Effector memory CD8-positive, alpha-beta T cell (primary cell): ENCODE measurements at places on chromosomes 5 and 9.

DNA sequence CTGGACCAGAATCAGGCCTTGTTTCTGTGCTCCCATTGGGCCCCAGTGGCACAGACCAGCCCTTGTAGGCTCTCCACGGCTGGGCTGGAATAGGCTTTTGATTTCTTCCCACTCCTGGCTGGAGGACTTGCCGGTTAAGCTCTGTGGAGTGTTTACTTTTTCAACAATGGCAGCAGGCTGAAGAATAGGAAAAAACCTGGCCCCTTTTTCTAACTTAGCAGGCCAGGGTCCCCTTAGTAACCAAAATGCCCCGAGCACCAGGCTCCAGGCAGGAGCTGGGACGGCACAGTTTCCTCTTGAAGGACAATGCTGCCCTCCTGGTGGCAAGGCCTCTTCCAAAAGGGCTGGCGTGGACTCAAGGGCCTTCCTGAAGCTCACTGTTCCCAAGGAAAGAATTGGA is 230.3 kb downstream of the CRB2 start:
- no peak for DNase-seq
- H3K36me3 ChIP-seq = peaks cover 11% of the 10 kb centered on the region
- no peak overlapping the region for H3K27ac ChIP-seq

- peaks cover 7% of the 10 kb centered on the region for H3K36me3 ChIP-seq
- no peak for DNase-seq
- H3K27me3 ChIP-seq = no peaks in the 10 kb centered on the region
- H3K27ac ChIP-seq = no peak overlapping the region
- peaks cover 22% of the 10 kb centered on the region for H3K4me1 ChIP-seq
- H3K4me3 ChIP-seq = no peak overlapping the region
These were observed 1.7 kb upstream of the TOR4A start for GRCh38 chr9:137275588-137276472.

DNA sequence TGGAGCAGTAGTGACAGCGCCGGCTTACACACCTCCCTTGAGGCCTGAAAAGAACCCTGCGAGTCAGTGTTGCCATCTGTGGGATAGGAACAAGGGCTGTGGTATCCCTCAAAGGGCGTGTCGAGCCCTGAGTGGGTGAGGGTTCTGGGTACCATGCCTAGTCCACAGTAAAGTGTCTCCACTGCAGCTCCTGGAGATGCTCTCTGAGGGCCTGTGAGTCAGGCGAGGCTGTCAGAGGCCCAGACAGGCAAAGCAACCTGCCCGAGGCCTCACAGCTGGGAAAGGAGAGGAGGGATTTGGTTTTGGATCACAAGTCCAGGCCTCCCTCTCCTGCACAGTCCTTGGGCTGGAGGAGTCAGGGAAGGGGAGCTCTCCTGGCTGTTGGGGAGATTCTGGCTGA is 6.1 kb downstream of the PRRX2 start:
- H3K4me1 ChIP-seq = peaks cover 3% of the 10 kb centered on the region
- H3K4me3 ChIP-seq = no peak overlapping the region
- no peak for DNase-seq
- peak overlapping the region; percentile 32 for H3K27ac ChIP-seq
- peaks cover 58% of the 10 kb centered on the region for H3K27me3 ChIP-seq

GRCh38 chr9:89808756-89809181 is 204.0 kb downstream of the GADD45G start:
- no peak for DNase-seq
- H3K27me3 ChIP-seq = peaks cover 15% of the 10 kb centered on the region
- H3K4me3 ChIP-seq = no peak overlapping the region
- H3K27ac ChIP-seq = no peak overlapping the region

GRCh38 chr5:72785801-72786200 is 30.7 kb upstream of the TNPO1 start:
- no peak for DNase-seq
- H3K36me3 ChIP-seq = no peaks in the 10 kb centered on the region
- H3K27me3 ChIP-seq = peaks cover 12% of the 10 kb centered on the region

DNA sequence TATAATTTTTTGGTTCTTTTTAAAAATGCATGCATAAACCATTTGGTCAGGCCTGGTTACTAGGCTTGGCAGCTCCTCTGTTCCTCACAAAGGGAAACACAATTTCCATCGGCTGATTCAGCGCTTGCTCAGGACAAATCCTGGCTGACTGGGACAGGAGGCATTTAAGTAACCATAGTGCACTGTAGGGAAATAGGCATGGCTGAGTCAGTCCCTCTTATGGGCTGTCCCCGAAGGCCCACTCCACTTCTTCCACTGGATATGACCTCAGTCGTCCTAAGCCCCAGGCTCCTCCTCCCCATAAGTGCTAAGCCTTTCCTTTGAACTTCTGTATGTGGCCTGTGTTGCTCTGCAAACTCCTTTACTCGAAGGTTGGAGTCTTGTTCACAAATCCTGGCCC is 71.2 kb upstream of the GLIS3 start:
- H3K4me3 ChIP-seq = no peak overlapping the region
- no peaks in the 10 kb centered on the region for H3K4me1 ChIP-seq
- no peak for DNase-seq
- no peaks in the 10 kb centered on the region for H3K36me3 ChIP-seq

GRCh38 chr5:151465476-151465875 is 18.1 kb downstream of the SLC36A1 start:
- H3K4me1 ChIP-seq = no peaks in the 10 kb centered on the region
- no peak for DNase-seq
- H3K36me3 ChIP-seq = peaks cover 24% of the 10 kb centered on the region

DNA sequence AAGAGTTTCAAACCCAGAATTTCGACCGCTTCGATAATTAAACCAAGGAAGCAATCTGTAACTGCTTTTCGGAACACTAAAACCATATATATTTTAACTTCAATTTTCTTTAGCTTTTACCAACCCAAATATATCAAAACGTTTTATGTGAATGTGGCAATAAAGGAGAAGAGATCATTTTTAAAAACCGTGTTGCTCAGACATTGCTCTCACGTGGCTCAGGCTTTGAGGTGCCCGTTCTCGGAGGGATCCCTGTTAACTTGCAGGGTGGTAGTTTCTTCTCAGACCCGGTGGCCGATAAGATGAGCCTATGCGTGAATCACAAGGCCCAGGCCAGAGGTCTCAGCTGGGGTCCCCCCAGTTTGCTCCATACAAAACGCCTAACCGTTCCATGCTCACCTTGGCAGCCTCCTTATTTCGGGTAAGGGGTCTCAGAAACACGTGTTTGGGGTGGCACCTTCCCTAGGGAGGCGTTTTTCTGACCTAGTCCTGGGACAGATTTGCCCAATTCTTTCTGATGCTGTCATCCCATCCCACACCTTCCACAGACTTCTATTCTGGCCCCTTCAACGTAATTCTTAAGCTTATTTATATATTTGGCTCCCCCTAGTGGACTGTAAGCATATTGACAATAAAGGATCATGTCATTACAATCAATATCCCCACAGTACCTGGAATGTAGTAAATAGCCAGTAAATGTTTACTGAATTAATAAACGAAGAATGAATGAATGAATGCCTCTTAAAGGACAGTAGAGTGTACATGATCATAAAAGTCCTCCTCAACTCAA is 48.1 kb downstream of the THBS4 start:
- H3K36me3 ChIP-seq = peaks cover 6% of the 10 kb centered on the region
- H3K27me3 ChIP-seq = peaks cover 8% of the 10 kb centered on the region
- H3K4me1 ChIP-seq = peaks cover 3% of the 10 kb centered on the region
- DNase-seq = peak; percentile 25
- H3K4me3 ChIP-seq = peak overlapping the region; percentile 76
- peak overlapping the region; percentile 77 for H3K27ac ChIP-seq

- DNase-seq = no peak
- no peaks in the 10 kb centered on the region for H3K36me3 ChIP-seq
- H3K4me3 ChIP-seq = no peak overlapping the region
These were observed 191.5 kb downstream of the SNX18 start for GRCh38 chr5:54709096-54709495.

GRCh38 chr5:415928-416635 is 26.9 kb upstream of the EXOC3 start:
- no peak overlapping the region for H3K4me3 ChIP-seq
- DNase-seq = no peak
- H3K27ac ChIP-seq = peak overlapping the region; percentile 44

GRCh38 chr5:145854651-145855258 is 18.1 kb downstream of the GRXCR2 start:
- no peak overlapping the region for H3K4me3 ChIP-seq
- no peaks in the 10 kb centered on the region for H3K4me1 ChIP-seq
- no peak overlapping the region for H3K27ac ChIP-seq
- no peaks in the 10 kb centered on the region for H3K36me3 ChIP-seq
- peaks cover 5% of the 10 kb centered on the region for H3K27me3 ChIP-seq

GRCh38 chr5:140258016-140258415 is 44.9 kb downstream of the PFDN1 start:
- no peaks in the 10 kb centered on the region for H3K27me3 ChIP-seq
- peak overlapping the region; percentile 44 for H3K27ac ChIP-seq
- no peak for DNase-seq
- peaks cover 11% of the 10 kb centered on the region for H3K36me3 ChIP-seq

GRCh38 chr9:121510766-121511550 is 11.3 kb upstream of the GGTA1 start:
- H3K36me3 ChIP-seq = no peaks in the 10 kb centered on the region
- H3K4me1 ChIP-seq = no peaks in the 10 kb centered on the region
- H3K4me3 ChIP-seq = no peak overlapping the region

- DNase-seq = peak; percentile 12
- peaks cover 100% of the 10 kb centered on the region for H3K36me3 ChIP-seq
- no peaks in the 10 kb centered on the region for H3K27me3 ChIP-seq
- H3K4me1 ChIP-seq = peaks cover 37% of the 10 kb centered on the region
- peak overlapping the region; percentile 99 for H3K27ac ChIP-seq
These were observed 30.7 kb downstream of the TCF7 start for GRCh38 chr5:134145041-134145757.

GRCh38 chr9:132854832-132855231 is 23.3 kb downstream of the AK8 start:
- H3K27me3 ChIP-seq = peaks cover 42% of the 10 kb centered on the region
- no peak overlapping the region for H3K4me3 ChIP-seq
- peak overlapping the region; percentile 18 for H3K27ac ChIP-seq
- DNase-seq = no peak
- H3K36me3 ChIP-seq = peaks cover 4% of the 10 kb centered on the region
- peaks cover 7% of the 10 kb centered on the region for H3K4me1 ChIP-seq

GRCh38 chr5:78016863-78017529 is 240.9 kb upstream of the TBCA start:
- H3K27ac ChIP-seq = no peak overlapping the region
- no peaks in the 10 kb centered on the region for H3K4me1 ChIP-seq
- H3K4me3 ChIP-seq = no peak overlapping the region
- no peaks in the 10 kb centered on the region for H3K27me3 ChIP-seq
- peaks cover 10% of the 10 kb centered on the region for H3K36me3 ChIP-seq

DNA sequence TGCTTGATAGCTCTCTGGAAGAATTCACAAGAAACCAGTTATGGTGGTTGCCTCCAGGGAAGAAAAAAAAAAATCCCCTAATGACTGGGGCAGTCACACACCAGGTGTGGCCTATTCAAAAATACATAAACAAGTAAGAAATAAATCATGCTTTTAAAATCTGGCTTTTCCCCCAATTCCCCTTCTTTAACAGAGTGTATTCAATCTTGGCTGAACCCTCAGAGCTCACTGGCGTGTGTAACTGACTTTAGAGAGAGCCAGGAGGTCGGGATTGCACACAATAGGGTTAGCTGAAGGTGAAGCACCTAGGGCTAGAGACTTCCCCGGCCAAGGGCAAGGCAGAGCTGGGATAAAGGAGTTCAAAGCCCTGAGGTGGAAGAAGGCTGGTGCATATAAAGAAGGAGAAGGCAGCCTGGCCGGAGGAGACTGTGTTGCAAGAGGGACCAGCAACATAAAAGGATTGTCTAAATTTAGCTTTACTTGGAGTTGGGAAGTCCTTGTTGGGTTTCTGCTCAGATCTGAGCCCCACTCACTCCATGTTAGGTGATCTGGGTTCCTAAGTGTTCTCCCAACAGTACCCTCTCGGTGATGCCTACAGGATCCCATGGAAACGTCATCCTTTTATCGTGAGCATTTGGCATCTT is 19.7 kb downstream of the FNBP1 start:
- H3K27me3 ChIP-seq = no peaks in the 10 kb centered on the region
- H3K4me3 ChIP-seq = peak overlapping the region; percentile 69
- DNase-seq = no peak
- peaks cover 59% of the 10 kb centered on the region for H3K36me3 ChIP-seq
- H3K27ac ChIP-seq = peak overlapping the region; percentile 96

DNA sequence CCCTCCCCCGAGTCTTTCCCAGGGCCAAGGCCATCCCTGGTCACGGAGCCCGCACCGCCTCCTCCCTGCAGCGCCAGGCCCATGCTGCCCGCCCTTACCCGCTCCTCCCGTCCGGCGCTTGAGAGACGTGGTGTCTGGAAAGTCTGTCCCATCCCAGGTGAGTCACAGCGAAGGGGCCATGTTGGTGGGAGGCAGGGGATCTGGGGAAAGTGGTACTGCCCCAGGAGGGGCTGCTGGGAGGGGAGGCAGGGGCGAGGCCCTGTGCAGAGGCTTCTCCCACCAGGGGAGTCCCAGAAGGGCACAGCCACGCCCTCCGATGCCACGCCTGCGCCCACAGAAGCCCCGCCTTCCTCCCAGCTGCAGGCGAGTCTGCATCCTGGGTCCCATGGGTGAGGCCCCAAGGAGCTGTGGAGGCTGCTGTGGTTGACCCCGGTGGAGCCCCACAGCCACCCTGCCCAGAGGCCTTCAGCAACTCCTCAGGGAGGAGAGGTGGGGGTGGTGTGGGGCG is 107.0 kb upstream of the PPP1R26 start:
- H3K4me1 ChIP-seq = no peaks in the 10 kb centered on the region
- no peak overlapping the region for H3K4me3 ChIP-seq
- H3K27me3 ChIP-seq = no peaks in the 10 kb centered on the region
- DNase-seq = no peak
- no peak overlapping the region for H3K27ac ChIP-seq
- no peaks in the 10 kb centered on the region for H3K36me3 ChIP-seq

- no peaks in the 10 kb centered on the region for H3K27me3 ChIP-seq
- no peak overlapping the region for H3K4me3 ChIP-seq
- no peak for DNase-seq
- no peak overlapping the region for H3K27ac ChIP-seq
- H3K4me1 ChIP-seq = peaks cover 2% of the 10 kb centered on the region
- H3K36me3 ChIP-seq = peaks cover 12% of the 10 kb centered on the region
These were observed 13.9 kb downstream of the SLC36A1 start for GRCh38 chr5:151461312-151461711.

- H3K27me3 ChIP-seq = no peaks in the 10 kb centered on the region
- H3K4me1 ChIP-seq = no peaks in the 10 kb centered on the region
- no peak for DNase-seq
- H3K4me3 ChIP-seq = no peak overlapping the region
These were observed 273.3 kb upstream of the ANKRD55 start for GRCh38 chr5:56506211-56506965.

- peaks cover 2% of the 10 kb centered on the region for H3K4me1 ChIP-seq
- H3K27me3 ChIP-seq = no peaks in the 10 kb centered on the region
- H3K4me3 ChIP-seq = no peak overlapping the region
- no peak for DNase-seq
- no peak overlapping the region for H3K27ac ChIP-seq
These were observed 457.5 kb downstream of the TMEM232 start for GRCh38 chr5:110268985-110269384.

DNA sequence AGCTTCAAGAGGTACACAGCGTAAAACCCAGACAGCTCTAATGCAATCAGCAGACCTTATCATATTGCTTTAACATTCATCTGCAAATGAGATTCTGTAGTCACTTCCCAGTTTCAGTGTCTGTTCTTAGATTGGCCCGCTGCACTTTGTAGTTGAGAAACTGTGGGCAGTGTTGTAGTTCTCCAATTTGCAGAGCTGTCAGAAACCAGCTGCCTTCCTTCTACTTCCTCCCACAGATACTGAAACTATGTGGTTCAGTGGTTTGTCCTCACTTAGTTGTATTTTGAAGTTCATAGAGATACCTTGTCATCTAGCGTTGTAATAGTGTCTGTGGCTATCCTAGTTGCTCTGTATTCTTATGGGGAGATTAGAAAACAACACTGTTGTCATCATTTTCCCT is 39.6 kb upstream of the TRIM36 start:
- peak overlapping the region; percentile 5 for H3K4me3 ChIP-seq
- peaks cover 12% of the 10 kb centered on the region for H3K4me1 ChIP-seq
- peak; percentile 29 for DNase-seq
- peaks cover 19% of the 10 kb centered on the region for H3K36me3 ChIP-seq
- peak overlapping the region; percentile 23 for H3K27ac ChIP-seq
